ENCODE measurements at places on chromosomes 12 and 14. TPM values are rescaled to one million over a fixed set of nuclear protein-coding genes. Genes with fewer than 3 reads are reported as not detected.

CLEC2D gene
- 3.5 TPM for total RNA-seq

REM2 gene
- not detected for total RNA-seq

TAS2R7 gene
- total RNA-seq, result not detected

ADAM21 gene
- 1.7 TPM for total RNA-seq

GALNT16 gene
- total RNA-seq, result 3.8 TPM

BEST3 gene
- total RNA-seq, result not detected
